DMS153 (cell line): ENCODE measurements at places on chromosomes 11 and 22.

GRCh38 chr11:36390963-36391471 is 94.9 kb downstream of the PRR5L start:
- DNase-seq: no peak

DNA sequence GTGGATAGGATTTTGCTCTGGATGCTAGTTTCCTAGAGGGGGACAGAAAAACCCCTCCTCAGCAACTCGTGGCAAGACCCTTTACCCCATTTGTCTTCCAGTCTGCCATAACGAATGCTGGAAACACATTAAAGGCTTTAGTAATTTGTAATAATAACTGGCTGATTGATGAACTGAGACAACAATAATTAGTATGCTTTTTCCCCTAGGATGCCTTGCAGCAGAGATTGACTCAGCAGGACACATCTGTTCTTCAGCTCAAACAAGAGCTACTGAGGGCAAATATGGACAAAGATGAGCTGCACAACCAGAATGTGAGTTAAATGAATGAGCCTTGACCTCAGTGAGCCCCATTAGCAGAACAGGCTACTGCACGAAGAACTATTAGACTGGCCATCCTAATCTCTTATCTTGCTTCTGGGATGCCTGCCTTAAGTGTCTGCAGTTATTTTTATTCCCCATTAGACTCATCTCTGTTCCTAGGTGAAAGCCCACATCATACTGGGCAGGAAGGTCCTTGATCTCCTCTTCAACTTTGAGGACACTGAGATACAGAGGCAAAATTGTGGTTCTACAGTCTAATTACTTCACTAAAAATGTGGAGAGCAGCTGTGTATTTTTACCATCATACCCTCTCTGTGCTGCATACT is 32.9 kb upstream of the DLAT start:
- no peak for DNase-seq

GRCh38 chr22:38467904-38468442 is at the start of gene KDELR3:
KDELR3 (plus strand) TSS chr22:38468096; CDS start chr22:38468234, 138 bp downstream.
- DNase-seq: no peak

GRCh38 chr22:46761539-46762237 is 762 bp upstream of the TBC1D22A start:
- no peak for DNase-seq

DNA sequence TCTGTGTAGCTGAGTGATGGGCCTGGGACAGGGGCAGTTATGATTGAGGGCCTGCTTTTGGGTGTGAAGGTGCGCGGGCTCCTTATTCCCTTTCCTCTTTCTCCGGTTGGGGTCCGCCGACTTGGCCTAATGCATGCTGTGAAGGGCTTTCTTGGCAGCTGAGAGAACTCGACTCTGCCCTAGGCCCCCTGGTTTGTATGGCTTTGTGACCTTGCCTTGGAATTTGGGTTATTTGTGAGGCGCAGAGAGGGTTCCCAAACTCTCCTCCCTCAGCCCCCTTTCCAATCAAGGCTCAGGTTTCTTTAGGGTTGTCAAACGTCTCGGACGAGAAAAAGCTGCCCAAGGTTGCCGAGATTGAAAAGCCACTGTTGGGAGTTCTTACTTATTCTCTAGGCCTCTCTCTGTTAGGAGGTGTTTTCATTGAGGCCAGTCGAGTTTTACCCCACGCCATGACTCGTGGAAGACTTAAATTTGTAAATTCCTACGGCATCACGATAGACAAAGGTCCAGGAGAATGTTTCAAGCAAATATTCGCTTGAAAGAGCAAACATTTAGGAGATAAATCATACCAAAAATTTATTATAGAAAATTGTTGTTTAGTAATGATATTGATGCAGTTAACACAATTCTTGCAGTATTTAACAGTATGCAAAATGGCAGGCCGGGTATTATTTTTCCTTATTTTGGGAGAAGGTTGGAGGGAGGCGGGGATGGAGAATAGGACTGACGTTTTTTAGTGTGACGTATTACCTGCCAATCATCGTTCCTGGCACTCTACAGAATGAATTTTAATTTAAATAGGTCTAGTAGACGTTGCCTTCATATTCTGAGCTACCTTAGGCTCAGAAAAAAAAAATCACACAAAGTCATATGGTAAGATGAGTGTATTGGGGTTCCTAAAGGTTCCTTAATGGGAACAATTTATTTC is 689 bp downstream of the PDHX start:
- DNase-seq: no peak

DNA sequence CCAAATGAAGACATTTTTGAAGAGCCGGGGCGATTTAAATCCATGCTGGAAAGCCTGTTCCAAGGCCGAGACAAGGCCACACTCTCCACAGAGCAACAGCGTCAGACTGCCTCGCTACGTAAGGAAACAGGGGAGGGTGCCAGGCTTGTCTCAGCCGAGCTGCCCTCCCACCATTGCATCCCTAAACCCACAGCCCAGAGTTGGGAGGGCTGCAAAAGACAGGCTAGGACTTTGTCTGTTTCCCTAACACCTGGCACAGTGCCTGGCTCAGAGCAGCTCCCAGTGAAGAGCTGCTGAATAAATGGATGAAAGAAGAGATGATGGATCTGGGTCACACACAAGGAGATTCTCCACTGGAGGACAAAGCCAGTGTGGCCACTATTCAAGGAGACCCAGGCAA is 51.3 kb upstream of the SCUBE2 start:
- no peak for DNase-seq

DNA sequence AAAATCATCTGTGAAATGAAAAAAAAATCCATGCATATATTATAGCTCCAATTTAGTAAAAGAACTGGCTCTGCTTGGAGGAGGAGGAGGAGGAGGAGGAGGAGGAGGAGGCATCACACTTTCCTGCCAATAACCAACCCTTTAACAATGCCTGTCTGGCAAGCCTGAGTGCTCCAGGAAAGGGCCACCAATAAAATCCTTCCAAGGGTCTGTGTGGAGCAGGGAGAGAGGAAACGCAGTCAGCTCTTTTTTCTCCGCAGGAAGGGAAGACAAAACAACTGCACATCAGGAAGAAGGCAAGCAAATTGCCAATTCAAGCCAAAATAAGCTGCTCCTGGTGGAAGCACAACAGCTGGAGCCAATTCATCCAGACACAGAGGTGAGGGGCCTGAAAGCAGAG is 139.0 kb downstream of the KCNC1 start:
- no peak for DNase-seq

GRCh38 chr11:46002189-46002588 is 79.7 kb downstream of the LARGE2 start:
- no peak for DNase-seq

DNA sequence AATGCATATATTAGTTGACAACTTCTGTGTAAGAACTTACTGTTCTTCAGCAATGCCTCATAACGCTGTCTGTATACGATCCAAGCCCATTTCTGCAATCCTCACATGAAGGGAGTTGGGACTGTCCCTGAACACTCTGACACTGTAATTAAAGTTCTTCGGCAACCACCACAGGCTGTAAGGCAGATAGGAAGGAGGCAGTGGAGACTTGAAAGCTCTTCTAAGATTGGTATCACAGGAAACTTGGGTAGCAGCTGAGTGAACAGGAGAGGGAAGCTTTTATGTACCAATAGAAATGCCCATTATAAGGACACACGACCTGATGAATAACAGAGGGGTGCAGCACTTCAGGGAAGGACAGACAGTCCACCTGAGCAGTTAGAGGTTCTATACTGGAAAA is 12.0 kb upstream of the GAB2 start:
- no peak for DNase-seq

DNA sequence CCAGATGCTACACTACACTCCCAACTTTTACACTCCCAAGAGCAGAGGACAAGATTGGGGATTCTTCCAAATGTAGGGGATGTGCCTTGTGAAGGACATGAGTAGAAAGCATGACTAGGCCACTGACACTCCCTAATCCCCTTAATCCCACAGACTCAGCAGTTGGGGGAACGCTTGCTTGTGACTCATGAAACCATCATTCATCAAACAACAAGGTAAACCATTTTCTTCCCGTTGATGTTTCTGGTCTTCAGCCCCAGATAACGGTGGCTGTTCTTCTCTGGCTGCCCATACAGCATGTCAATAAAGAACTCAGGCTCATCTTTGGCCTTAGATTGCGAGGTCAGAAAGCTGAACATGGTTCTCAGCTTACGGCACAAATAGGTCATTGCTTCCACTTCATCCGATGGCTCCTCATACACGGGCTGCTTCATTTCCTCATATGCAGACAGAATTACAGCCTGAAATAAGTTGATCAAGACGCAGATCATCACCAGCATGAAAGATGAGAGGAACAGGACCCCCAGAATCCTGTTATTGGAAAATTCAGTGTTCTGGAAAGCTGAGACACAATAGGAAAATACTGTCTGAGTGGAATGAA is 6.4 kb upstream of the CDPF1 start:
- DNase-seq: no peak

DNA sequence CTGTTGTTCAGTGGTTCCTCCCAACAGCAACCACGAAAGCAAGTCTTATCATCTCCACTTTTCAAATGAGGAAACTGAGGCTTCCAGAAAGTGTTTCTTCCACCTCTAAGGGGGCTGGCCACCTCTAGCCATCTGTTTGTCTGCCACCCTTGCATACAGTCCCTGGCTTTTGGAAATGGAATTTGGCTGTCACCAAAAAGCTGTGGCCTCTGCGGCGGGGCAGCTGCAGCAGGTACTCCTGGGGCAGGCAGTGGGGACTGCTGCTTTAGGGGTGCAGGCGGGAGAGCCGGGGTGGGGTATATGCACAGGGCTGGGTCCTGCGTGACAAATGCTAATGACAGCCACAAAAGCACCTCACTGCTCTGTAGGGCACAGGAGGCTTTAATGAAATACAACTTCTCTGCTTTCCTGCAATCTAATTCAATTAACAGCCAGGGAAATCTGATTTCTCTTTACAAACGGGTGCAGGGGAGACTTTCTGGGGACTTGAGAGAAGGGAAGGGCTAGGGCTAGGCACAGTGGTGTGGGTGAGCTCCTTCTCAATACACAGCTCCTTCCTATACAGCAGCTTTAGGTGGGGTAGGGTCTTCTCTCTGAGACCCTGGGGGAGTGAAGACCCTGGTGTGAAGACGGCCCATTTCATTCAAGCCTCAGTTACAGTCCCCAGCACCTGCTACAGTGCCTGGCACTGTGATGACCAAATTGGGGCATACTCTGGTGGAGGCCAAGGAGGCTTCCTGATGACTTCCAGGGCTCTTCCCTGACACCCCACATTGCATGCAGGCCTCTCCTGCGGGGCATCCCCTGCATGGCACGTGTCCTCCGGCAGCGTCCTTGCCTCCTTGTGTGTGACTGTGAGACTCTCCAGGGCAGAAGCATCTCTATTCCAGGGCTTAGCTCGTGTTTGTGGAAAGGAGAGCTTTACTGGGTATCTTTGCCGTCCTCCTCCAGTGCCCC is 161.6 kb downstream of the CEP164 start:
- DNase-seq: no peak

DNA sequence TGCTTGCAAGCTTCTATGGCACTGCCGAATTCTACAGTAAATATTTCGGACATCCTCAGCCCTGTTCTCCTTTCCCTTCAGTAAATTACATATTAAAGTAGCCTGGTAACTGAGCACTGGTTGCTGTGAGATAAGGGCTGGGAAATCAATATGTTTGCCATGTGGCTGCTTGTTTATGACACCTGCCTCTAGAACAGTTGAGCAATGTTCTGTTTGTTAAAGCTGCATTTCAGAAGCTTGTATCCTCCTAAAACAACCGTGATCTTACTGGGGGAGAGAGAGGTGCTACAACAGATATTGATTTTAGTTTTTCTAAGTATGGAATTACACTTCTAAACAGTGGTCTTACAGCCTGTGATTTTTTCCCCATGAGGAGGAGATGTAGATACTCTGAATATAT is 39.4 kb downstream of the ZBTB16 start:
- DNase-seq: peak; percentile 89

DNA sequence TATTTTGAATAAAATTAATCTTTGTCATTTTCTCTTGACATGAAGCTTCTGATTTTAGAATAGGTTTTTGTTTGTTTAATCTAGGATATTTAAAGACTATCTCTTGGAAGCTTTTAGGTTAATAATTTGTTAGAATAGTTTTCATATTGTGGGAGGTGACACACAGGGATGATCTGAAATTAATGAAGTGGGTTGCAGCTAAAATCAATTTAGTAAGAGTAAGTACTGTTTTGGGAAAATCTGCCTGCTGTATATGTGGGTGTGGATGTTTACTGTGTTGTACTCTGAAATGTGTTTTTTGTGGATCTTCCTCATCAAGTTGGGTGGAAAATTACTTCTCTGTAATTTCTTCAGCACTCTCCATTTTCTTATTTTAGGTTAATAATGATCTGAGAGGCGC is 67.3 kb downstream of the BID start:
- no peak for DNase-seq

DNA sequence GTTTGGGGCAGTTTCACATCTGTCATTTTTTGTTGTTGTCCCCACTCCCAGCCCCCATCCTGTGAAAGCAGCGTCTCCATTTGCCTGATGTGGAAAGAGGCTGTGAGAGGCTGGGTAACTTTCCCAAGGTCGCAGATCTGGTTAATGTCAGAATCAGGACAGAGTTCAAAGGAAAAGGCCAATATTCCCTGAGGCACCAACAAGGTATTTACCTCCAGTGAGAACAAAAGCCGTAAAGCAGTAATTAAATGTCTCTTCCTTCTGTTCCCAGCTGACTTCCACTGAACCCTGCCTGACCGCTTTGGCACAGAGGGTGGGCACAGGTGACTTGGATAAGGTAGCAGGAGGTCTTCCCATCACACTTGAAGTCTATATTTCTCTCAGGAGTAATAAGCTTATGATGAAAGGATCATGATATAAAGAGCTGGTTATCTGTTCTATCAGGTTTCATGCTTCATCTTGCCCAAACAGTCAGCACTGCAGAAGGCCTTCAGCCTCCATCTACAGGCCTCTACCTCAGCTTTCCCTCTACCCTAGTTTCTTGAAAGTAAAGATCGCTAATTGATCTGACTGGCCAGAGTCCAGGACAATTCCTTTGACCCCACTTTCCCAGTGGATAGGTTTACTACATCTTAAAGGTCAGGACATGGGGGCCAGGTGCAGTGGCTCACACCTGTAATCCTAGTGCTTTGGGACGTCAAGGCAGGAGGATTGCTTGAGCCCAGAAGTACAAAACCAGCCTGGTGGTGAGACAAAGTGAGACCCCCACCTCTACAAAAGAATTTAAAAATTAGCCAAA is 9.4 kb downstream of the C11orf91 start:
- peak; percentile 12 for DNase-seq

- DNase-seq: no peak
These were observed 61.2 kb upstream of the WNT7B start for GRCh38 chr22:46038174-46038487.

DNA sequence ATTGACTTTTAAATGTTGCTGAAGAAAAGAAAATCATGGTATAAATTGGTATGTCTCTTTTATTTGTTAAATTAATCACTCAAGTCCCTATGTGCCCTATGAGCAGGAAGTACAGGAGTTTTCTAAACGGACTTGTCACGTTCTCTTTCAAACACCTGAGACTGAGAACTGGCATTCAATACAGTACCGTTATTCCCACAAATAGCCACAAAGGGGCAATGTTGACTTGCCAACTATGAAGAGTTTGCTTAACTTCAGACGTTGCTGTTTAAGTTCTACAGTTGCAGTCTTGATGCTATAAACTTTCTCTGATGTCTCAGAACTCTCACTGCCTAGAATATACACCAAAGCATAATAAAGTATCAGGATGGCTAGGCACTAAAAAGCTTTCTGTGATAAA is 7.6 kb downstream of the OR56A1 start:
- peak; percentile 37 for DNase-seq

GRCh38 chr11:110338684-110339083 is 42.3 kb upstream of the RDX start:
- no peak for DNase-seq

- DNase-seq: no peak
These were observed 18.8 kb downstream of the FAR1 start for GRCh38 chr11:13687271-13687670.

GRCh38 chr11:116501728-116502127 is 271.1 kb downstream of the BUD13 start:
- DNase-seq: no peak

GRCh38 chr11:57801183-57801485 is 39.5 kb downstream of the CTNND1 start:
- DNase-seq: no peak
